ENCODE measurements at places on chromosomes 3 and 15. TPM values are rescaled to one million over a fixed set of nuclear protein-coding genes. Genes with fewer than 3 reads are reported as not detected.

The GPR87 gene
- total RNA-seq, result 0.53 TPM

DNA sequence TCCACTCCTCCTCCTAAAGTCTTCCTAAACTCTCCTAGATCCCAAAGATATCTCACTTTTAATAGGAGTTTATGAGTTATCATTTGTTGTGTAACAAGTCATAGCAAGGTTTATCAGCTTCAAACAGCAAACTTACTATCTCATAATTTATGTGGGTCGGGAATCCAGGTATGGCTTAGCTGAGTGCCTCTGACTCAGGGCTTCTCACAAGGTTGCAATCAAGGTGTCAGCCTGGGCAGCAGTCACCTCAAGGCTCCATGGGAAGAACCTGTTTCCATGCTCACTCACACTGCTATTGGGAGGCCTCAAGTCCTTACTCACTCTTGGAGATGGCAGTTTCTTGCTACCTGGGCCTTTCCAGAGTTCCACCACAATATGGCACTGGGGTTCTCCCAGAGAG lies 889.8 kb downstream of the MCTP2 start:
- no peak overlapping the region for H3K4me3 ChIP-seq
- H3K4me1 ChIP-seq, result no peaks in the 10 kb centered on the region
- H3K27me3 ChIP-seq, result no peaks in the 10 kb centered on the region
- DNase-seq, result no peak

- H3K27ac ChIP-seq, result no peak overlapping the region
- DNase-seq, result no peak
- no peaks in the 10 kb centered on the region for H3K27me3 ChIP-seq
- H3K4me1 ChIP-seq, result no peaks in the 10 kb centered on the region
- H3K36me3 ChIP-seq, result no peaks in the 10 kb centered on the region
- H3K4me3 ChIP-seq, result no peak overlapping the region
Measured at GRCh38 chr3:30914696-30915095, 20.2 kb upstream of the GADL1 start.

DNA sequence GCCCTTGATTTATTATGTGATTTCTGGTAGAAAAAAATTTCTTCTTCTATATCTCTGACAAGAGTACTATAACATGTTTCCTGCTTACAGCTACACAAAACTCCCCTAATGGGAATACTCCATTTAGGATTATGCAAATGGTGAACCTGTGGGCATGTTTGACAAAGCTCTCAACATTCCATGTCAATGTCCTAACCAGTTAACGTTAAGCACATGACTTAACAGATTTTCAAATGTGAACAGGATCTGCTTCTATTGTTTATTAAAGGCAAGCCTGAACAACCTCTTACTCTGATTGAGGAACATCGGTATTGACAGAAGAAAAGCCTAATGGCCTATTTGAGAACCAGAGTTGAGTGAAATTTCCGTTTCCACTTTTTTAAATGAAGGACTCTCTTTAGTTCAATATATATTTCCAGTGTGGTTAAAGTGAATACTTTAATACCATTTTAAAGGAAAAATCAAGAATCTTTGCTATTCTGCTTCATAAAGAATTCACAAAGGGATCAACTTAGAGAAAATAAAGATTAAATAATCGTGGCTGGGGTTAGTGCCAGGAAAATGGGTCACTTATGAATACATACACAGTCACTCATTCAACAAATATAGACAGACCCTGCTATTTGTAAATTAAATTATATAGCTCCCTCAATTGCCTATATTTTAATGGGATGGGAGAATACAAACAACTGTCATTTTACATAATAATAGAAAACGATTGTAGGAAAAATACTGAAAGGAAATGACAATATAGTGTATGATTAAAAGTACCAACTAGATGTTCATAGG lies 300.3 kb upstream of the CBLB start:
- peaks cover 61% of the 10 kb centered on the region for H3K36me3 ChIP-seq
- DNase-seq, result no peak
- no peak overlapping the region for H3K4me3 ChIP-seq
- peaks cover 42% of the 10 kb centered on the region for H3K4me1 ChIP-seq
- H3K27me3 ChIP-seq, result no peaks in the 10 kb centered on the region

DNA sequence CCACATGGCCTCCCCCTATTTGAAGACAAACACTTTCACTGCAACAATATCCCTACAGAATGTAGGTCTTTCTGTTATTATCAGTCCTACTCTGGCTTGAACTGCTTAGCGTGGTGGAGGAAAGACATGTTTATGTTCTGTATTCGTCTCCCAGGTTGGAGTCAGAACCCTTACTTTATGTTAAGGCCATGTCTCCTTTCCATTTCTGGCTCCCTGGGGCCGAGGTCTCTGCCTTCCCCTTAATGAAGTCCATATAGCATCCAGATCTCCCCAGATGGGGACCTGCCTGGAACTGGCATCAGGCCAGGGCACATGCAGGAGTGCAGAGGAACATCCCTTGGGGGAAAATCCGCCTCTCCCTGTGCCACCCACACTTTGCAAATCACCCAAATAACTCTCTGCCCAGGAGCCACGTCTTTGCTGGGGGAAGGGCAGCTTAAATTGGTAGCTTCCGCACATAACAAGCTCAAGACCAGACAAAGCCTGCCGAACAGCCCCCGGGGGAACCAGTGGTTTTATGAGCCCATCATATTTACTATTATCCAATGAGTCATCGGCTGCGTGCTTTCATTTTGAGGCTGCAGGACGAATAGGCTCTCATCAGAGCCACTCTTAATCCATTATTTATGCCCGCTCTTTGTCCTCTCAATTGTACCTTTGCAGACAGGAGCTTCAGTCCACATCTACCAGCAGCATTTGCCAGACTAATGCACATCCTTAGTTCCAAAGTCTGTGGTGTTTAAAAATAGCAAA lies 237.0 kb downstream of the UACA start:
- peak; percentile 67 for DNase-seq
- peak overlapping the region; percentile 50 for H3K27ac ChIP-seq
- peaks cover 12% of the 10 kb centered on the region for H3K27me3 ChIP-seq
- peaks cover 39% of the 10 kb centered on the region for H3K4me1 ChIP-seq
- H3K4me3 ChIP-seq, result peak overlapping the region; percentile 27

DNA sequence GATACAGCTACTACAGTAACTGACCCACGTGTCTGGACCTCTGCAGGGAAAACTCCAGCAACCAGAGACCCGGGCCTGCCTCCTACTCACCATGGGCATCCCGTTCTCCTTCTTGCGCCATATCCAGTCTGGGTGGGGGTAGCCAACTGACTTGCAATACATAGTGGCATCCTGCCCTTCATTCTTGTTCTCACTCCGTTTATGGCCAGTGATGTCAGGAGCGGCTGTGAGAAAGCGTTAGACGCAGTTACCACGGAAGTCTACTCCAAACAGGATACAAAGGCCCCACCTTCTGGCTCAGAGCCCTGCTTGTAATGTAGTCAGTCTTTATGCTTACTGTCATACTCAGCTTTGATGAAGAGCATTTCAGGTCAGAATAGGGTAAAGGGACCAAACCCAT lies 59.6 kb downstream of the NPTN start:
- no peak overlapping the region for H3K4me3 ChIP-seq
- H3K27ac ChIP-seq, result no peak overlapping the region
- peaks cover 43% of the 10 kb centered on the region for H3K36me3 ChIP-seq

The GOLGA8G gene
- total RNA-seq, result not detected

GRCh38 chr3:125959317-125960065 lies 9.5 kb upstream of the ROPN1B start:
- peaks cover 31% of the 10 kb centered on the region for H3K27me3 ChIP-seq
- peaks cover 1% of the 10 kb centered on the region for H3K36me3 ChIP-seq
- no peak overlapping the region for H3K4me3 ChIP-seq

All from activated CD8-positive, alpha-beta memory T cell treated with anti-CD3 and anti-CD28 coated beads, Interleukin-2, amount 10 ng/mL, durations not matched to agents 7 days and 5 days (primary cell).